Amniotic stem cell (primary cell): ENCODE measurements at places on chromosomes 1 and 21.

GRCh38 chr1:26017606-26018005 is 4.0 kb upstream of the EXTL1 start:
- no peak for DNase-seq

DNA sequence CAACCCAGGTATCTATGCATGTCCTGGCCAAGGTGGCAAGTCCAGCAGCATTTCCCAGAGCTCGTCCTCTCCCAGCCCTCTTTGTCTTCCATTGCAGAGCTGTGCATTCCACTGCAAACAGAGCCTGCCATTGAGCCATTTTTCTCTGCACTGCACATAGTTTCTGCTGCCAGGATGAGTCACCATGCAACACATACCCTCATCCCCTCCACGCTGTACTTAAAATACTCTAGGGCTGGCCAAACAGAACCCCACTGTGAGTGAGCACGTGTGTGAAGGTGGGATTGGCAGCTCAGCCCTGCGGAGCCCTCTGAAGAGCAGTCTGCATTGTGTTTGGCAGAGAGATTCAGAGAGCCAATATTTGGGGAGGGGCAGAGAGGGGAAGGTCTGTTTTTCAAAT is 3.9 kb upstream of the ATP1B1 start:
- DNase-seq = peak; percentile 35

GRCh38 chr1:218971156-218971555 is 202.5 kb upstream of the LYPLAL1 start:
- no peak for DNase-seq

DNA sequence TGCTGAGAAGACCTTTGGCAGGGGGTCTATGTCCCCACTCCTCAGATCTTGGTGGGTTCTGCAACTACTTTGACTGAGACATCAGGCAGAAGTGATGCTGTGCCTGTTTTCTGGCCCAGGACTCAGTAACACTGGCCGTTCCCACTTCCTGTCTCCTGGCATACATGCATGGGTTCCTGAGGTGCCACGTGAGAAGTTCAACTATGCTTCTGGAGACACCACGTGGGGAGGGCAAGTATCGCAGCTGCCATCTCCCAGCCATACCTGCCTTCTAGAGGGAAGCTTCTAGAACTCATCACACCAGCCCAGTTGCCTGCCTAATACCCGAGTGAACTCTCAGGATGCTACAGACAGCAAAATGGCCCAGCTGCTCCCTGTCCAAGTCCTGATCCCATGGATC is 65.8 kb downstream of the TRABD2B start:
- DNase-seq = no peak

DNA sequence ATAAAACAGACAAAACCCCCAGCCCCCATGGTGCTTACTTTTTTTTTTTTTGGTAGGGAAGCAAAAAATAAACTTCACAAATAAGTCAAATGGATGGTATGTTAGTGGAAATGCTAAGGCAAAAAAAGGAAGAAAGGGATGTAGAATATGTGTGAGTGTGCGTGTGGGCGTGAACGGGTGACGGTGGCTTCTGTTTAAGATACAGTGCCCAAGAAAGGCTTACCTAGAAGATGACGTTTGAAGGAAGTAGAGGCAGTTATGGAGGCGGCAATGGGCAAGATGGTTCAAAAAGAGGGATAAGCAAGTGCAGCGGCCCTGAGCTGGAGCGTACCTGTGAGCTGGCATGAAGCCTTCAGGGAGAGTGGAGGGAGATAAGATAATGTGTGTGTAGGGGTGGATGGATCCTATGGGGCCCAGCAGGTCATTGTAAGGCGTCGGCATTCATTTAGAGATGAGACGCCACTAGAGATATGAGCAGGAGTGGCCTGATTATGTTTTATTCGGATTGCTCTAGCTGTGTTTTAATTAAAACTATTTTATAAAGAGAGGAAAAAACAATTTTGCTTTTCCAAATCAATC is 19.9 kb downstream of the LEPR start:
- no peak for DNase-seq

GRCh38 chr1:16986962-16987361 is 6.5 kb upstream of the MFAP2 start:
- DNase-seq = no peak

- no peak for DNase-seq
Observed at GRCh38 chr1:206550446-206550845, 43.1 kb downstream of the RASSF5 start.

DNA sequence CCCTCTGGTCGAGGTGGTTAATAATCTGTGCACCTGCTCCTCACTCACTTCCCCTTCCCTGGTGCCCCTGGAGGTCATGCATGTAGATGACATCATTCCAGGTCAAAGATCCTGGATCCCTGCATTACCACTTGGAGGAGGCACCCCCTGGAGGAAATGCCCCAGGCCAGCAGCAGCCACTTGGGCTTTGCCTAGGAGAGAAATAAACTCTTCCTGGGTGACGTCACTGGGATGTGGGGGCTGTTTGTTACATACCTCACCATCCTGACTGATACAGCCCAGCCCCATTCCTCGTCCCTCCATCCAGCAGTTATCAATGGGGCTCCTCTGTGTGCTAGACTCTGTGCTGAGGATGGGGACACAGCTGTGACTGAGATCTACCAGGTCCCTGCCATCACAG is 433.6 kb downstream of the PTPRU start:
- DNase-seq = no peak

GRCh38 chr1:187001198-187001889 is 172.6 kb downstream of the PLA2G4A start:
- peak; percentile 15 for DNase-seq

- no peak for DNase-seq
Observed at GRCh38 chr21:45932922-45933502, 48.6 kb upstream of the COL6A1 start.
